ENCODE measurements at places on chromosomes 4 and X.
A peak's percentile ranks its signal among the peaks of the same experiment; 100 is the strongest.

- DNase-seq, result no peak
These were observed 459.5 kb downstream of the GASK1B start for GRCh38 chr4:157713342-157713741.

- DNase-seq, result no peak
These were observed 23.6 kb upstream of the GPRASP1 start for GRCh38 chrX:102627640-102628039.

GRCh38 chr4:16583764-16584163 lies 314.7 kb downstream of the LDB2 start:
- no peak for DNase-seq

DNA sequence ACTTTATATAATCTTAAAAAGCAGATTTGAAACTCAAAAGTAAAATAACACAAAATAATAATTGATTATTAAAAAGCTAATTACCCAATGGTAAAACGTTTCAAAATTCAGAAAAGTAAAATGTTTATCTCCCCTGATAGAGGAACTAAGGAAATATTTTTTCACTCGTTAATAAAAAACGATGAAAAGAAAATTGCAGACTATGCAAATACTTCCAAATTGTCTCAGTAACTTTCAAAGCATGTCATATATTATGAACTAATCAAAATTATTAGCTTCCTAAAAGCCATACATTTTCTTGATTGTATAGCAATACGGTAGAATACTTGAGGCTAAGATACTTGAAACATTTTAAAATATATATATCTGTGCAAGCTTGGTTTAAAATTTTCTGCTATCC lies 366.3 kb downstream of the TLL1 start:
- no peak for DNase-seq

GRCh38 chr4:47075262-47075661 lies 43.9 kb downstream of the GABRB1 start:
- no peak for DNase-seq

- DNase-seq, result peak; percentile 15
These were observed 111.5 kb downstream of the AFAP1 start for GRCh38 chr4:7828011-7828720.

DNA sequence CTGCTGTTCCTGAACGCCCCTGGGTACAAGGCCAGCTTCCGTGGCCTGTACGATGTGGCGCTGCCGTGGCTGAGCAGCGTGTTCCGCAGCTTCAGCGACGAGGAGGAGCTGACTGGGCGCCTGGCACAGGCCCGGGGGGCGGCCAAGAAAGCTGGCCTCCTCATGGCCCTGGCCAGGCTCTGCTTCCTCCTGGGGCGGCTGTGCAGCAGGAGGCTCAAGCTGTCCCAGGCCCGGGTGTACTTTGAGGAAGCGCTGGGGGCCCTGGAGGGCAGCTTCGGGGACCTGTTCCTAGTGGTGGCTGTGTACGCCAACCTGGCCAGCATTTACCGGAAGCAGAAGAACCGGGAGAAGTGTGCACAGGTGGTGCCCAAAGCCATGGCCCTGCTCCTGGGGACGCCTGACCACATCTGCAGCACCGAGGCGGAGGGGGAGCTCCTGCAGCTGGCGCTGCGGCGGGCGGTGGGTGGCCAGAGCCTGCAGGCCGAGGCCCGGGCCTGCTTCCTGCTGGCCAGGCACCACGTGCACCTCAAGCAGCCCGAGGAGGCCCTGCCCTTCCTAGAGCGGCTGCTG lies 28.2 kb downstream of the SH3TC1 start:
- DNase-seq, result no peak
